ENCODE measurements at places on chromosomes 2 and 18.

DNA sequence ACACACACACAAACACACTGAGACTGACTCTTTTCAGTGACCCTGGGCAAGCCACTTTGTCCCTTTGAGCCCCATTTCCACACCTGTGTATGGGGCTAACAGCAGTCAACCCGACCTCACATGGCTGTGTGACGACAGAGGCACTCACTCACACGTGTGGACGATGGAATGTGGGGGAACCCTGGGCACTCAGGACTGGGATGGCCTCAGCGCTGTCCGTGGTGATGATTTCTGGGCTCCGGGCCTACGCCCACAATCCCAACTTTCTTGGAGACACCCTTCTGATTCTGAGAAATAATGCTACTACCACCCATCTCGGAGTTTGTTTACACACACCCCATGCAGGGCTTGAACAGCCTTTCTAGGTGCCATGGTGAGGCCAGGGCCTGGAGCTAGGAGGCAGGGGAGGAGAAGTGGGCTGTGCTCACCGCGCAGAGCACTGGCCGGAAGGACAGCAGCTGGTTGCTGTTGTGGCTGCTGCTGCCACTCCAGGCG, 1.5 kb downstream of the CRYBA2 start:
- no peak for DNase-seq

DNA sequence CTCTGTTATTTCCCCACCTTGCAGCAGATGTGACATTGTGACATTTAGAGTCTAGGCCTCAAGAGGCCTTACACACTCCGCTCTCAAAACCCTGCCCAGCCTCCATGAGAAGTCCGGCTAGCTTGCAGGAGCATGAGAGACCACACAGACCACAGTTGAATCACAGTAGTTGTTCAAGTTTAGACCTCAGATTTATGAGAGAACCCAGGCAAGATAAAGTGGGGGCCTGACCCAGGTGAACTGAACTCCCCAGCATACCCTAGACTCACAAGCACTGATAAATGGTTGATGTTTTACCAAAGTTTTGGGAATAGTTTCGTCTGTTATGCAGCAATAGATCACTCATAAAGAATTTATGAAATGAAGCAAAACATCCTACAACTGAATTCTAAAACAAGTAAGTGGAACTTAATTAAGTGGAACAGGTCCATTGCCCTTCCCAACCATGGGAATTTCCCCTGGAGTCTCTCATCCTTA, 4.7 kb upstream of the STAT1 start:
- no peak for DNase-seq

DNA sequence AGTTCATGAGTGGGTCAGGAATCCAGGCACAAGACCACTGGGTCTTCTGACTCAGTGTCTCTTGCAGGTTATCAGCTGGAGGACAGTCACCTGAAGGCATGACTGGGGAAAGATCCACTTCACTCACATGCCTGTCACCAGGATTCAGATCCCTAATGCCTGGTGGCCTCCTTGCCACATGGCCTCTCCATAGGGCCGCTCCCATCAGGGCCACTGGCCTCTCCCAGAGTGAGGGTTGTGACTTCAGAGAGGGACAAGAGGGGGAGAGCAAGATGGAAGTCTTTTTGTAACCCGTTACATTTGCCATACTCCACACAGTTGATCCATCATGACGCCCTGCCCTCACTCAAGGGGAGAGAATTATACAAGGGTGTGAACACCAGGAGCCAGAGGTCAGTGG, 13.0 kb upstream of the OTOS start:
- DNase-seq = no peak

DNA sequence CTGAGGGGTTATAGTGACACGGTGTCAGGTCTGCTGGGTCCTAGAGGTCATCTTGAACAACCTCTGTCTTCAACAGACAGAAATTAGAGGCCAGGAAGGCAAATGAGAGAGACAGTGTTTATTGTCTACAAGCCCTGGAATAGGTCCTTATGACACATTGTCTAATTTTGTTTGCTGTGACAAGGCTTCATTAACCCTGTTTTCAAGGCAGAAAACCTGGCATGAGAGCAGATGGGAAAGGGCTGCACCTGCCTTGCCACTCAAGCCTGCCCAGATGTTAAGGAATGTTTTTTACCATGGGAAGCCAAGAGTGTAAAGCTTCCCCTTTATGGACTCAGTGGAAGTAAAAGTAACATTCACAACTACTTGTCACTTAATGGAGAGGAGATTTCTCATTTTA, 275.3 kb downstream of the KCNS3 start:
- DNase-seq = no peak

- DNase-seq = no peak
Measured at GRCh38 chr2:144230448-144231085, 289.4 kb downstream of the ZEB2 start.

DNA sequence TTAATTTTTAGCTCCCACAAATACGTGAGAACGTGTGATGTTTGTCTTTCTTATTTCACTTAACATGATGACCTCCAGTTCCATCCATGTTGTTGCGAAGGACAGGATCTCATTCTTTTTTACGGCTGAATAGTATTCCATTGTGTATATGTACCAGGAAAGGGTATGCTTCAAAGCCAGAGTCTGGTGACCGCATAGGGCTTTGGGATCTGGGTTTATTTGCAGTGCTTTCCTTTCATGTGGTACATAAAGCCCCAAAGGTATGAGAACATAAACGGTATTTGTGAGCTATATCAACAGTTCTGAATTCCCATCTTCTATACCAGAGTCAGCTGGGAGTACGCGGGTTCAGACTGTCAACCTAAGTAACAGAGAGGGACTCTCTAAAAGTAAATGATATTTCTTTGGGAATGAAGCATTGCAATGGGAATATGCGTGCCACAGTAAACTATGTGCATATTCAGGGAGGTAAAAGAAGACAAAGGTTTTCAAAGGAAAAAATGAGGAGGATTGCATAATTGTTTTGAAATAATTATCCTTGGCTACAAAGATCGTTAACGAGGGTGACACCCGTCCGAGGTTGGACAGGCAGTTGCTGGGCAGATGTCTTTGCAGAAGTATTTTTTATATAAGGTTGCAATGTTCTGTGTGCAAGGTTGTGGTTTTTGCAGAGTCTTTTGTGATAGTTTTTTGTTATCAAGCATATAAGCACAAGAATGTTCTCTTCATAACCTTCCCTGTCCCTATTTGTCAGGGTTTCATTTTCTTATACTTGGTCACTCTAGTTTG, 24.4 kb downstream of the CRYGD start:
- DNase-seq = no peak

DNA sequence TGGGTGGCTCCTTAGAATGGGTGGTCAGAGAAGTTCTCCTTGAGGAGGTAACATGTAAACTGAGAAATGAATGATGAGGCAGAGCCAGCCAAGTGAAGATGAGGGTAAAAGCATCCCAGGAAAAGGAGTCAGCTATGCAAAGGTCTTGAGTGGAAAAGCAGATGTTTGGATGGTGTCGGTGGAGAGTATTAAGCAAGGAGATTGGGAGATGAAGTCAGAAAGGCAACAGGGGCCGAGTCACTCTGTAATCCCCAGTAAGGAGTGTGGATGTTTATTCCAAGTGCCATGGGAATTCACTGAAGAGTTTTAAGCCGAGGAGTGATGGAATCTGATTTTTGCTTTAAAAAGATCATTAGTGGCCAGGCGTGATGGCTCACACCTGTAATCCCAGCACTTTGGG, 3.4 kb upstream of the STAMBP start:
- DNase-seq = no peak

DNA sequence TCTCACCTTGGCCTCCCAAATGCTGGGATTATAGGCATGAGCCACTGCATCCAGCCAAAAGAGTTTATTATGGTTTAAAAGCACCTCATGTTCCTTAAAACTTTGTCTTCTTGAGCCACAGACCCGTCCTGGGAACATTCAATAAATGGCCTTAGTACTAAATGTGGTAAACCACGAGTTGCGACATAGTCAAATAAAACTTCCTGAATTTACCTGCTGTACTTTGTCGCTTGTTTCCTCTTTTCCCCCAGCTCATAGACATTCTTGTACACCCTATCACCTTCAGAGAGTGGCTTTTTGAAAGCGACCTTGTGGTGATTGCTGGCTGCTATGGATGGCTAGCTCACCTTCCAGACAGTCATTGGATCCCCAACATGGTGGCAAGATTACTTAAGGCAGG, 310.4 kb downstream of the LRRTM1 start:
- DNase-seq = no peak

GRCh38 chr2:163733301-163733938, 2.4 kb downstream of the FIGN start:
- no peak for DNase-seq

DNA sequence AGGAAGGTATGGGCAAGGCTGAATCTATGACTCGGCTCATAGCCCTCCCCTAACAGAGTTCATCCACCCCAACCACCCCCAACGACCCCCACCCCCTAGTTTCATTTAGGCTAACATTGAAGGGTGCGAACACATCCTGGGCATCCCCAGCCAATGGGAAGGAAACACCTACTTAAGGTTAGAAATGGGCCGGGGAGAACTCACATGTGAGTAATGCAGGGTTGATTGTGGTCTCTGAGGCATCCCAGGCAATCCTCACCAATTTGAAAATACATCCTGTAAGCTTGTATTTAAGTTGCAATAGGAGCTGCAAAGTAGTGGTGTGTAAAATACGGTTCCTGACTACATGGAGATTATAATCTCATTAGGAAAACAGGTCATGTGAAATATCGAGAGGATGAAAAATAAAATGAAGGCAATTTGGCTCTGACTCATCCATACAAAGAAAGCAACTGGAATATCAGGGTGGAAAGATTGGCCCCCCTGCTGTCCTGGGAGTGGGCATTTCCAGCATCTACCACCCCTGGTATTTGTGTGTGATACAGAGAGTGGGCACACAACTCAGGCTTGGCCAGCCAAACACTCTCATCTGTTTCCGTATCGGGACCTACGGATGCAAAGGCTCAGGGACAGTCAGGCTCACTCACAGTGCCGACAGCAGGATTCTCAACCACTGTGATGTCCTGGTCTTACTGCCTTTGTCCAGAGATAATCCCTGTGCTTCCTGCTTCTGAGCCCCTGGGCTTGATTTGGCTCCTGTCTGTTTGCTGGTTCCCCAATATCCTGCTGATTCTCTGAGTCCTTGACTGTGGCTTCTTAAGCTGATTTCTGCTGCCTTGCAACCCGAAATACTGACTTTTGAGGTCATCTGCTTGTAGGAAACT, 90.0 kb upstream of the NCKAP5 start:
- no peak for DNase-seq

DNA sequence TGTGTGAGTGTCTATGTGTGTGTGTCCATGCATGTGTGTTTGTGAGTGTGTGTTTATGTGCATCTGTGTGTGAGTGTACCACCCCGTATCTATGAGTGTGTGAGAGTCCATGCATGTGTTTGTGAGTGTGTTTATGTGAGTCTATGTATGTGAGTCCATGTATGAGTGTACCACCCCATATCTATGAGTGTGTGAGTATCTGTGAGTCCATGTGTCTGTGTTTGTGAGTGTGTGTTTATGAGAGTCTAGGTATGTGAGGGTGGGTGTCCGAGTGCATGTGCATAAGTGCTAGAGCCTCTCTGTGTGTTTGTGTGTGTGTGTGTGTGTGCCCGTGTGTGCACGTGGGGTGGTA, 86.0 kb upstream of the ATG16L1 start:
- no peak for DNase-seq

GRCh38 chr2:232886632-232887031, 16.6 kb downstream of the SNORC start:
- no peak for DNase-seq

GRCh38 chr18:63299837-63300745, 19.5 kb downstream of the BCL2 start:
- DNase-seq = no peak

GRCh38 chr2:28004086-28004485, 113.6 kb downstream of the BABAM2 start:
- DNase-seq = no peak

GRCh38 chr2:62176801-62177200, 19.1 kb upstream of the B3GNT2 start:
- no peak for DNase-seq

DNA sequence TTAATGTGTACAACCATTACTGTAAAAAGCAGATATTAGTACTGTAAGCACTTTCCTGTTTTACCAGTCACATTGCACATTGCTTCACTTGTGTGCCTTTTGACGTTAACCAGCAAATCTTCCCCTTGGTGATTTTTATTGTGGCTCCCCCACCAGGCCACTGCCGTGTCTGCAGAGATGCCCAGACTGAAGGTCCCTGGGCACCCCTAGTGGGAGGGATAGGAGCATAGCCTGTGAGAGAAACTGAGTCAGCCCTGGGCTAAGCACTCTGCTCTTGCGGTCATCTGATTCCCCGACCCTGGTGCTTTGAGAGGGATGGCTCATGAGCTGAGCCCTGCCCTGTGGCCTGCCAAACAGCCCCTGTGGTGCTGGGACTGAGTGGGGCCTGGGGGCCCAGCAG, 73.4 kb downstream of the INPP4A start:
- DNase-seq = no peak
